NT2/D1 (cell line): ENCODE measurements at places on chromosomes 2 and 18.

DNA sequence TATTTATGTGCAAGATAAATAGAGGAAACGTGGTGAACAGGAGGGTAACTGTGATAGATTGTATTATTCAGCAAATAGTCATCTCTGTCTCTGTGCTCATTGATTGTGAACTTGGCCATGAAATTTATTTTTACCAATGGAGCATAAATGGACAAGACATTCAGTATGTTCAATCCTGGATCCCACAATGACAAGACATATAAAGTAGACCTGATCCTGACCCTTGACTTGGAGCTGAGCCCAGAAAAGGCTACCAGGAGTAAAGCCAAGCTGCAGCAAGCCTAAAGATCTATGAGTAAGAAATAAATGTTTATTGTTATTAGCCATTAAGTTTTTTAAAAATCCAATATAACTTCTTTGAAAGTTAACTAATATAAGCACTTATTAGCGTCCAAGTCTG lies 531.2 kb downstream of the PIK3C3 start:
- DNase-seq: no peak

GRCh38 chr2:88845772-88846661 lies 154.5 kb downstream of the RPIA start:
- DNase-seq: no peak

GRCh38 chr2:170228429-170228828 lies 50.5 kb downstream of the MYO3B start:
- no peak for DNase-seq

- no peak for DNase-seq
These were observed 150.6 kb upstream of the DOCK10 start for GRCh38 chr2:225192869-225193268.

DNA sequence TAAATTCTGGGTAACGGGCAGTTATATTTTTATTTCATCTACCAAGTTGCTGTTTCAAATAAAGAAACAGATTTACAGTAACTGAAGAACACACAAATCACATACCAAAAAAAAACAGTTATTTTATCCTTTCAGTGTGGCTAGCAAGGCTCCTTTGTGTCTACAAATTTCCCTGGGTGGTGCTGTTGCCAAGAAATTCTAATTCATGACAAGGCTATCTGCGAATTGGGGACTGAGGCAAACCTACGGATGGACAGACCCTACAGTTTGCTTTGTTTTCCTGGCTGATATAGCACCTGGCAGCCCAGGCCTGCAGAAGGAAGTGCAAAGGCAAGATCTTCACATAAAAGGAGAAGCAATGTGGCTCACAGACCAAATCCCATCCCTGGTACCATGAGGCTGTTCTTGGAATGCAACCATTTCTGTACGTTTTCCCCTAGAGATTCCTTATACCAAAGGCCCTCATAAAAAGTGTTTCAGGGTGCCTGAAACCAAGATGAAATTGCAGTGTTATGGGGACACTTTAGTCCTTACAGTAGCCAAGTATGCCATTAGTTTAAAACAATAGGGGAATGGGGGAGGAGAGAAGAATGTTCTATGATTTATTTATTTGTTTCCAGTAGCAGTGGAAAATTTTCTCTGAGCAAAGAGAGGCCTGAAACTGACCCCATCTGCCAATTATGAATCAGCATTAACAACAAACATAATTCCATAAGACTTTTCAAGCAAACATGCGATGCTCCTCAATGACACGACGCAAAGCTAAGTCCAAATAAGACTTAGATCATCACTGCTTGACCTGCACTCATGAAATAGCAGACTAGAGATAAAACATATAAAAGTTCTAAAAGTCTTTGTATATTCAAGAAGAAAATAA lies 4.3 kb downstream of the KLF7 start:
- DNase-seq: no peak

DNA sequence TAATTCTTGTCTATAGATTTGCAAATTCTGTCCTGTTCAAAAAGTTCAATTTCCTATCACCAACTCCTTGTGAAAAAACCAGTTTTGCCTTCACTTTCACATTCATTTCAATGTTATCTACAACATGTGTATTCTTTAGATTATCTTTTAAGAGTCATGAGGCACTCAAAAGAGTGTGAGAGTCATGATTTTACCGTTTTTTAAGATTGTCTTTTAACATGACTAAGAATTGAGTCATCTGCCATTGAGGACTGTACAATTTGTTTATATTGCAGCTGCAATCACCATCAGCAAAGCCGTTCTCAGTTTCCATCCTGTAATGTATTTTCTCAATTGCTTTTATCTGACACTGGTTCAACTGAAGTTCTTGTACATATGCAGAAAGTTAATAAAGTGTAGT lies 275.8 kb downstream of the LNPK start:
- no peak for DNase-seq

- DNase-seq: no peak
These were observed 862.3 kb downstream of the SUCLG1 start for GRCh38 chr2:83596592-83597282.

DNA sequence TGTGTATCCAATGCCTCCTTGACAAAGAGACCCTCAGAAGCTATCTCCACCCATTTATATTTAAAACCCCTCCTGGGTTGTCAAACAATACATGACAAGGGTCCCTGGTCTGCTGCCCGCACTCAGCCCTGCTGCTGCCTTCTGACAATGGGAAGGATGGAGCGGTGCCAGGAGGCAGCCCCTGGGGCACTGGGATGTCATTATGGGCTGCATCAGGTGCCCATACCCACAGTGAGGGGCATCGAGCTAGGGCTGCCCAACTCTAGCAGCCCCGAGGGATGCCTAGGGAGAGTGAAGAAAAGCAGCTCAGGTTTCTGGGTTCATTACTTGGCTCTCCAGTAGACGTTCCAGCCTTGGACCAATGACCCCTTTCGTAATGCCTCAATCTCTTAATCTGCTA lies 301.7 kb downstream of the ALK start:
- DNase-seq: no peak

DNA sequence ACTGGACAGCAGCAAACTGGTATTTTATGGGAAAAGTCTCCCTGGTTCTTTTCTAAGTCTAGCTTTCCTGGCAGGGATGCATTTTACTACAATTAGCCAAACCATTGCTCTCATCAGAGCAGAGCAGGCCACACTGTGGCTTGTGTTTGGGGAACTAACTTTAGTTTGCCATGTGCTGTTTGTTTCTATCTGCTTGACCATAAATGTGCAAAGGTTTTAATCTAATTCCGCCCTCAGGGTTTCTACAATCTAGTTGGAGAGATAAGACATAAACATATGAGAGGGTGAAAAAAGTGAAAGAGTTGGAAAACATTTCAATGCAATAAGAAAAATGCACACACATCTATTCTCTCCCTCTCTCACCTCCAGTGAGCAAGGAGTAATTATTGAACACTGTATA lies 86.9 kb upstream of the MAPK4 start:
- DNase-seq: no peak

- no peak for DNase-seq
These were observed 5.2 kb upstream of the GPD2 start for GRCh38 chr2:156430980-156431358.

- no peak for DNase-seq
These were observed 893.9 kb downstream of the SUCLG1 start for GRCh38 chr2:83565181-83565580.

GRCh38 chr2:189633392-189633811 lies 27.9 kb upstream of the ASNSD1 start:
- no peak for DNase-seq
